Tibial nerve (tissue), 4 donors: ENCODE measurements at places on chromosomes 12 and 14. TPM values are rescaled to one million over a fixed set of nuclear protein-coding genes. Genes with fewer than 3 reads are reported as not detected.

DNA sequence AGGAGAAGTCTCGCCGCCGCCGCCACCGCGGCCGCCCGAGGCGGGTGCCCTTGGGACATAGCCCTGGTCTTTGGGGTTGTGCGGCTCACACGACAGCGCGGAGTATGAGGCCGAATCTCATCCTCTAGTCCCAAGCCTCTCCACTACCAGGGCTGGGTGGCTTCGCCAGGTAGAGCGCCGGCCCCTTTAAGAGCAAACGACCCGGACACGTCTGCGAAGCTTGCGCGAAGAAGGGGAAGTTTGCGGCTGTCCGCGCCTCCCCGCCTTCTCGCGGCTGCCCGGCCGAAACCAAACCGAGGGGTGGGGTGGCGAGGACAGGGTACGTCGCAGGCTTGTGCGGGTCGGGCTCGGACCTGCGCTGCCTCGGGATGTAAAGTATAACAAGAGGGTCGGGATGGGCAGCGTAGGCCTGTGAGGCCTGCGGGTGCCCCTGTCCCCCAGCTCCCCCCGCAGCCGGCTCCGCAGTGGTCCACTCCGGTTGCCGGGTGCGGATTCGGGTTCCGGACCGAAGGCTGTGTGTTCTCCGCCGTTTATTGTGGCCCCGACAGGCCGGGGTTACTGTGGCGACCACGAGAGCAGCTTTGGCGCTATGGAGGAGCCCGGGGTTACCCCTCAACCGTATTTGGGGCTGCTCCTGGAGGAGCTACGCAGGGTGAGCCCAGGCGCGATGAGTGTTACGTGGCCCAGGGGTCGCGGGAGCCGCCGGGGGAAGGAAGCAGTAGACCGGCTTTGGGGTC, 33.3 kb downstream of the MIA2 start:
- H3K4me1 ChIP-seq = peaks cover 16% of the 10 kb centered on the region
- no peaks in the 10 kb centered on the region for H3K27me3 ChIP-seq
- H3K36me3 ChIP-seq = no peaks in the 10 kb centered on the region
- DNase-seq = peak; percentile 50
- peak overlapping the region; percentile 99 for H3K27ac ChIP-seq
- peak overlapping the region; percentile 88 for H3K4me3 ChIP-seq

DNA sequence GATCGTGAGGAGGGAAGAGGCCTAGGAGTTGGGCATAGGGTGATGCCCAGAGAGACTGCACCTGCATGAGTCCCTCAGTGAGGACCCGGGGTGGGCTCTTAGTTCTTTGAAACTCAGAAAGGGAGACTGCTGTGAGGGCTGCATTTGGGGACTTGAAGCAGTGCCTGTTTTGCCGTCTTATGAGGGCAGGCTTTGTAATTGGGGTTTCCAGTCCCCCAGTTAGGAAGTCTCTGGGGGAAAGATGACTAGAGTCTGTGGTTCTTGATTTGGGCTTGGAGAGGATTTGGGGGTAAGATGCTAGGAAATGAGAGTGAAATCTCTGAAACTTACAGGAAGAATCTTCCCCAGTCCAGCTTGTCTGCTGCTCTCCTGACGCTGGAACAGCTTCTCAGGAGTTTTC, 99.6 kb downstream of the ARF6 start:
- no peaks in the 10 kb centered on the region for H3K27me3 ChIP-seq
- no peak for DNase-seq
- no peaks in the 10 kb centered on the region for H3K4me1 ChIP-seq

- H3K4me3 ChIP-seq = no peak overlapping the region
- no peaks in the 10 kb centered on the region for H3K4me1 ChIP-seq
- DNase-seq = no peak
- H3K27ac ChIP-seq = no peak overlapping the region
- peaks cover 21% of the 10 kb centered on the region for H3K36me3 ChIP-seq
These were observed 14.2 kb downstream of the ZFYVE21 start for GRCh38 chr14:103729496-103730448.

- peaks cover 18% of the 10 kb centered on the region for H3K36me3 ChIP-seq
- no peaks in the 10 kb centered on the region for H3K27me3 ChIP-seq
- peaks cover 17% of the 10 kb centered on the region for H3K4me1 ChIP-seq
These were observed 2.9 kb downstream of the MMP14 start for GRCh38 chr14:22839159-22839779.

- peaks cover under 1% of the 10 kb centered on the region for H3K4me1 ChIP-seq
- no peak overlapping the region for H3K27ac ChIP-seq
- H3K36me3 ChIP-seq = no peaks in the 10 kb centered on the region
- no peak for DNase-seq
- H3K4me3 ChIP-seq = no peak overlapping the region
These were observed 160.8 kb upstream of the KRR1 start for GRCh38 chr12:75672200-75672599.

DNA sequence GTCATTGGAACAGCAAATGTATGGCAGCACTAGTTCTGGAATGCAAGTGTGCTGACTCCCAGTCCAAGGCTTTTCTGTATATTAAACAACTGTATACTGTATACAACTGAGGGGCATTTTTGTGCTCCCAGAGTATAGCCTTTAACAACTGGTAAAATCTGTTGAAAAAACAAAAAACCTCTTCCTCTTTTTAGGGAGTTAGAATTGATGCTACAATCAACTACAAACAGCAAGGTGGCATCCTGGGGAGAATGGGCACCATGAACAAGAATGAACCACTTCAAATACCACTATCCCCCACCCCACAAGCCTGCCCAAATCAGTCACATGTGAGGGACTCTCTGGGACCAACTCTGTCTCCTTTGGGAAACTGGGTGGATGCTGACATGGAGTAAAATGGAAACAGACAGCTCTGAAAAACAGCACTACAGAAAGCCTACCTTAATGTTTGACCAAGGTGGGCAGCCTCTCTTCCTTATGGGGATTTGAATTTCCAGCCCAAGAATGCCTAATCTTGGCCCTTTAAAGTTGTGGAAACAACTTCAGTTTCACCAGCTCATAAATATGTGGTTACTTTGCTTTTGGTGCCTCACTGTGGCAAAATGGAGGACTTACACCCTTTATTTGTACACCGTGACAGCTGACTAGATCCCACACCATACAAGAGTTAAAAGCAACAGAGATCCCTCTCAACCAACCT, 7.5 kb downstream of the VTI1B start:
- peak; percentile 29 for DNase-seq
- H3K4me3 ChIP-seq = no peak overlapping the region
- H3K27ac ChIP-seq = no peak overlapping the region
- H3K27me3 ChIP-seq = no peaks in the 10 kb centered on the region
- peaks cover 5% of the 10 kb centered on the region for H3K4me1 ChIP-seq
- no peaks in the 10 kb centered on the region for H3K36me3 ChIP-seq

Gene SERPINA10
- total RNA-seq = not detected

Gene KRT1
- total RNA-seq = not detected

Gene IL22
- total RNA-seq = not detected

DNA sequence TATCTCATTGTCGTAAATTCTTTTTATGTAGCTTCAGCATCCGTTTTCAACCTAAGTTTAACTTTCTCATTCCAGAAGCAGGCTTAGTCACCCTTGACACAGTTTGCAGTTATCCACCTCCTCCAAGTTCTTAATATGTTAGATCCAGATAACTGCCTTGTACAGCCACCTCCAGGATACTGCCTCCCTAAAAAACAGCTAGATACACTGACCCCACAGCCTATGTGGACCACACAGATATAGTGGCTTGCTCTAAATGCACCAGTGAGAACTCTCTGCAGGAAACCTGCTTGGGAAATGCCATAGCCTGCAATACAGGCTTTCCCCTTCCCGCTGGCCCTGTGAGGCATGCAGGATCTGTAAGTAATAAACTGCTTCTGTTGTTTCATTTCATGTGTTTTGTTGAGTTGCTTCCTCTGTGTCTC, 11.1 kb upstream of the RTL1 start:
- H3K36me3 ChIP-seq = no peaks in the 10 kb centered on the region
- no peaks in the 10 kb centered on the region for H3K27me3 ChIP-seq
- no peaks in the 10 kb centered on the region for H3K4me1 ChIP-seq
- DNase-seq = no peak
- H3K4me3 ChIP-seq = no peak overlapping the region

DNA sequence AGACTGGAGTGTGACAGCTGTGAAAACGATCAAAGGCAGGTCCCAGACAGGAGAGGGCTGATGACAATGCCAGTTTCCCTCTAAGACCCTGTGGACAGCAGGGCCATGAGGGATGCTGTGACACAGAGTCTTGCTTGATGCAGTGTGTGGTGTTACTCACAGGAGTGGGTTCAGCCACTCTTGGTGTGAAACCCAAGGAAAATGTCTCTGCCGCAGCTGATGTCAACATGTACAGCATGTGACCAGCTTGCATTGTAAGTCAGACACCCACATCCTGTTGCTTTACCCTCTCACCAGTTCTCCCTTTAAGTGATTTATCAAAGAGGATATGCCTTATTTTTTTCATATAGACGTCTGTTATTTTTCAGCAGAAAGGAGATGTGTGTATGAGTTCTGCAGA, 268.6 kb downstream of the BTG1 start:
- H3K4me3 ChIP-seq = no peak overlapping the region
- no peaks in the 10 kb centered on the region for H3K27me3 ChIP-seq
- DNase-seq = no peak
- H3K4me1 ChIP-seq = no peaks in the 10 kb centered on the region
